ENCODE measurements at places on chromosomes 1 and 21. TPM values are rescaled to one million over a fixed set of nuclear protein-coding genes. Genes with fewer than 3 reads are reported as not detected.

The ADGRL4 gene
- under 0.01 TPM for total RNA-seq

The FAM110D gene
- not detected for total RNA-seq

The IGSF3 gene
- total RNA-seq = 70.9 TPM

The GJA9 gene
- not detected for total RNA-seq

Data from melanocyte of skin (primary cell).